ENCODE measurements at places on chromosomes 16 and 17. TPM values are rescaled to one million over a fixed set of nuclear protein-coding genes. Genes with fewer than 3 reads are reported as not detected.

GRCh38 chr16:75244225-75244809, 7.1 kb downstream of the BCAR1 start:
- H3K4me3 ChIP-seq, result no peak overlapping the region
- H3K4me1 ChIP-seq, result peaks cover 63% of the 10 kb centered on the region
- no peaks in the 10 kb centered on the region for H3K27me3 ChIP-seq
- peak overlapping the region; percentile 98 for H3K27ac ChIP-seq
- DNase-seq, result no peak
- H3K36me3 ChIP-seq, result peaks cover 37% of the 10 kb centered on the region

- no peak for DNase-seq
- H3K4me1 ChIP-seq, result peaks cover 6% of the 10 kb centered on the region
- H3K27me3 ChIP-seq, result no peaks in the 10 kb centered on the region
- H3K4me3 ChIP-seq, result no peak overlapping the region
- H3K36me3 ChIP-seq, result no peaks in the 10 kb centered on the region
Observed at GRCh38 chr16:74842413-74842812, 67.8 kb upstream of the FA2H start.

GRCh38 chr16:1225051-1225451, at the start of gene TPSG1:
Gene TPSG1, minus strand, starts transcription at chr16:1225268. Its CDS starts 16 bp downstream, at chr16:1225252.
- H3K27me3 ChIP-seq, result peaks cover 4% of the 10 kb centered on the region
- DNase-seq, result no peak
- no peaks in the 10 kb centered on the region for H3K4me1 ChIP-seq
- no peak within 1 kb of the TSS for H3K4me3 ChIP-seq
- no peak within 1 kb of the TSS for H3K27ac ChIP-seq

- peaks cover 4% of the 10 kb centered on the region for H3K36me3 ChIP-seq
- H3K27ac ChIP-seq, result no peak overlapping the region
- H3K27me3 ChIP-seq, result peaks cover 3% of the 10 kb centered on the region
- no peak for DNase-seq
Observed at GRCh38 chr16:84686707-84687298, 13.0 kb upstream of the USP10 start.

DNA sequence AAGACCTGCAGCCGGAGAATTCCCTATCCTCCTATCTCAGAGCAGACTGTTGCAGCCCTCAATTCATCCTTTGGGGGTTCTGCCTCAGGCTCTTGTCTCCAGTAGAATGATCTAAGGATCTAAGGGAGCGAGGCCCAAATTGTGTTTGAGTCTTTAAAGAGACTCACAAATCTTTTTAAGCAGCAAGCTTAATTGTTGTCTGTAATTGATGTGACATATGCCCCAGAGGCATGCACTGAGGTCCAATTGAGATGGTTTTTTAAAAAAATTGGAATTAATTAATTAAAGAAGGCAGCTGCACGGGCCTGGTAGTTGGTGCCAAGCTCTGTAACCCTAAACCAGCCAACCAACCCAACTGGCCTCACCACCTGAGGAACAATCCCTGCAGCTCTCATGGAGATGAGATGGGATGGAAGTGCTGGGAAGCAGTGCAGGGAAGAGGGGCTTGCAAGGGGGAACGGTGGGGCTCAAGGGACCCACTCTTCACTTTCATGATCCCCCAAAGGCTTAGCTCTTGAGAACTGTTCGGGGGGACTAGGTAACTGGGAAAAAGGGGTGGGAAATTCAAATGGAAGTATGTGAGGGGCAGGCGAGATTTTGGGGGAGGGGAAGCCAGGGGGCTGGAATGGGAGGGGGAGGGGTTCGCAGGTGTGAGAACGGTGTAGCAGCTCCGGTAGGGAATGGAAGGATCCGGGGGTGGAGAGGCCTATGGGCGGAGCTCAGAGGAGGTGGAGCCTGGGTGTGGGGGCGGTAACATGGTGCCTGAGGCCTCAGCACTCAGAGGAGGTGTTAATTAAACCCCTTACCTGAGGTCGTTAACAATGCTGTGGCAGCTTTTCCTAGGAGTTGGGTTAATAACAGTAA, 9.2 kb upstream of the ZNF652 start:
- peak; percentile 95 for DNase-seq
- H3K4me1 ChIP-seq, result peaks cover 50% of the 10 kb centered on the region
- no peaks in the 10 kb centered on the region for H3K27me3 ChIP-seq
- peak overlapping the region; percentile 94 for H3K27ac ChIP-seq
- H3K4me3 ChIP-seq, result peak overlapping the region; percentile 24
- H3K36me3 ChIP-seq, result no peaks in the 10 kb centered on the region

GRCh38 chr16:4384509-4384942, 12.9 kb downstream of the VASN start:
- no peak overlapping the region for H3K4me3 ChIP-seq
- no peaks in the 10 kb centered on the region for H3K36me3 ChIP-seq
- H3K27me3 ChIP-seq, result no peaks in the 10 kb centered on the region
- DNase-seq, result no peak
- H3K4me1 ChIP-seq, result peaks cover 14% of the 10 kb centered on the region

GRCh38 chr16:1530883-1531637, 2.4 kb upstream of the TMEM204 start:
- no peak for DNase-seq
- H3K4me1 ChIP-seq, result no peaks in the 10 kb centered on the region
- H3K36me3 ChIP-seq, result no peaks in the 10 kb centered on the region
- no peaks in the 10 kb centered on the region for H3K27me3 ChIP-seq

DNA sequence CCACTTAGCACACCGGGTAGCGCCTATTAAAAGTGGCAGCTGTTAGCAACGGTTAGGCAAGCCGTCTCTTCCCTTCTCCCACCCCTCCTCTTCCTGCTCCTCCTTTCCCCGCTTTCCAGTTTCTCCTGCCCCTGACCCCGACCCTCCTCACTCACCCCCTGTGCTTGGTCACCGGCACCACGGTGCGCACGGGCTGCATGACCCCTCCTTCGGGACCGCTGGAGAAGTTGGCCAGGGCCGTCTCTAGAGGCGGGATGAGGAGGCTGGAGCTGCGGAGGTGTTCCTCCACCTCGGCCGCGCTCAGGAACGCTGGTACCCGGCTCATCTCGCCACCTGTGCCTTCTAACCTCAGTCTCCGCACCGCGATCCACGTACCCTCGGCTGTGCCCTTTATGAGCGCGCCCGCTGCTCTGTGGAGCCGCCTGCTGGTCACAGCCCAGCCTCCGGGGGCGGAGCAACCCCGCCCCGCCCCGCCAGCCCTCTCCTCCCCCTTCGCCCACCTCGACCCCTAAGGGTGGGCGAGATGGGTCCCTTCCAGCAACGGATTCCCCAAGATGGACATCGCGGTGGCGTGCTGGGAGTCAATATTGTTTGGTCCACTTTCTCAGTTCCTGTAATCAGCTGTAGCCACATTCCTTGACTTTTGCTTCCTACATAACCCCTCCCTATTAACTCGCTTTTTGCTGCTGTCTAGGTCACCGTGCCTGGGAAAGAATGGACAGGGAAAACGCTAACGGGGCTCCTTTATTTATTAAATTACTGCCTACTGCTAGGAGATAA, at the start of gene CRYM:
TSS of gene CRYM (minus strand) at position 364 of the 780 bp plus-strand sequence. CDS start at position 325, 39 bp downstream.
- H3K27ac ChIP-seq, result no peak within 1 kb of the TSS
- peak within 1 kb of the TSS; percentile 80 for H3K4me3 ChIP-seq
- H3K36me3 ChIP-seq, result no peaks in the 10 kb centered on the region
- peaks cover 19% of the 10 kb centered on the region for H3K27me3 ChIP-seq

GRCh38 chr17:28878981-28879380, 18.6 kb downstream of the FLOT2 start:
- H3K27me3 ChIP-seq, result peaks cover 7% of the 10 kb centered on the region
- peaks cover 36% of the 10 kb centered on the region for H3K36me3 ChIP-seq
- peak; percentile 80 for DNase-seq
- peaks cover 6% of the 10 kb centered on the region for H3K4me1 ChIP-seq
- peak overlapping the region; percentile 18 for H3K27ac ChIP-seq

DNA sequence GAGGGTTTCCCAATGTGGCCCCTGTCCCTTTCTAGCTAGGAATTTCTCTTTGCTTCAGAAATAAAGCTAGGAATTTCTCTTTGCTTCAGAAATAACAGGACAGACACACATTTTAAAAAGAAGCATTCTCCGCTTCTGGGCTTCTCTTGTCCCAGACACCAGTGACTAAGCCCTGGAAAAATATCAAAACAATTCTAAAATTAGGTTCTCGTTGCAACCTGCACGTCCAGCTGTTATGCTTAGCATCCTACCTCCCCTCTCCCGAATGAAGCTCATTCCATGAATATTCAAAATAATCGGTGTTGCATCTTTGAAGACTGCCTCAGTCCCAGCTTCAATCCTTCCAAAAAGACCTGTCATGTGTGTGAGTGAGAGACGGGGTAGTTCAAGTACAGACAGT, 45.6 kb upstream of the WSCD1 start:
- no peaks in the 10 kb centered on the region for H3K27me3 ChIP-seq
- no peak overlapping the region for H3K4me3 ChIP-seq
- H3K27ac ChIP-seq, result no peak overlapping the region
- no peak for DNase-seq
- peaks cover 12% of the 10 kb centered on the region for H3K4me1 ChIP-seq

GRCh38 chr17:81365601-81366585, 29.4 kb upstream of the BAHCC1 start:
- H3K27me3 ChIP-seq, result peaks cover 26% of the 10 kb centered on the region
- H3K27ac ChIP-seq, result no peak overlapping the region
- peaks cover 6% of the 10 kb centered on the region for H3K4me1 ChIP-seq

DNA sequence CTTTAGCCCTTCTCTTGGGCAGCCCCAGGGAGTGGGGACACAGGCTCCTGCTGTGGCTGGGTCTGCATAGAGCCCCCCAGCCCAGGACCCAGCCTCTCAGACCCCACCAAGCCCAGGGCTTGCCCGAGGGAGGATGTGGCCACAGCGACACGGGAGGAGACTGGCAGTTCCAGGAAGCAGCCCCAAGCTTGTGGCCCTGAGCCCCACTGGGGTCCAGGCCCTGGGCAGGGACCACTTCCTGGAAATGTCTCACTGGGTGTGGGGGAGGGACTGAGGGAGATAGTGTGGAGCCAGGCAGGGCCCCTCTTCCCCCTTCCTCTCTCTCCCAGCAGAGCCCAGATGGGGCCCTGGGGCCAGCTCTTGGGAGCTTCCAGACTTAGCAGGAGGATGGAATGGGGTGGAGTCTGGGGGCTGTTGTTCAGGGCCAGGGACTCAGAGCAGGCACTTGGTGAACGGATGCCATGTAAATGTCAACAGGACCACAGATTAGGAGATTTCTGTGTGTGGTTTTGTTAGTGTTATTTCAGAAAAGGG, 35.3 kb downstream of the ADGRG5 start:
- H3K36me3 ChIP-seq, result no peaks in the 10 kb centered on the region
- H3K4me1 ChIP-seq, result no peaks in the 10 kb centered on the region
- no peak overlapping the region for H3K27ac ChIP-seq
- H3K27me3 ChIP-seq, result peaks cover 19% of the 10 kb centered on the region

GRCh38 chr16:47940466-47940865, 215.3 kb downstream of the ABCC12 start:
- H3K36me3 ChIP-seq, result no peaks in the 10 kb centered on the region
- no peaks in the 10 kb centered on the region for H3K4me1 ChIP-seq

DNA sequence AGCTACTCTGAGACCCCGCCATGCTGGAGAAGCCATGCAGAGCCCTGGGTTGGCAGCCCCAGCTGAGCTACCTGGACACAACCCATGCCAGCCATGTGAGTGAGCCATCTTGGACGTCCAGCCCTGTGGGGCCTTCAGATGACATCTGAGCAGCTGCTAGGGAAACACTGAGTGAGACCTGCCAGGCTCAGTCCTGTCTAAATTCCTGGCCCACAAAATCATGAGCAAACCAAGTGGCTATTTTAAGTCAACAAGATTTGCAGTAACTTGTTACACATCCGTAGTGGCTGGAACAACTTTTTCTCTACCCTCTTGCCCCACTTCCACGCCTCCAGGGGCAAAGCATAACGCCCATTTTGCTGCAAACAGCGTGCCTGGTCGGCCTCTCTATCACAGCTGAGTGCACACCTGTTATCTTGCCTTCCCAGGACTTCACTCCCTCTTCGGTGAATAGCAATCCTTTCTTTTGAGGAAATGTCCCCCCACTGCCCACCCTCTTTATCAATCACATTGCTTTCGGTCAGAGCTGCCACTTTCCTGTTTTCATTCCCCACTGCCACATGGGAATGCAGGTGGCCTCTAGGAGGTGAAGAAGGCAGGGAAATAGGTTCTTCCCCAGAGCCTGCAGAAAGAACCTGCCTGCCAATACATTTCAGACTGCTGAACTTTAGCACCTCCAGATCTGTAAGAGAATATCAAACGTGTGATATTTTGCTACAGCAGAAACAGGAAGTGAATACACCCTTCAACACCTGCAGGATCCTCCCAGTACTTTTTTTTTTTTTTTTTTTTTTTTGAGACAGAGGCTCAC, 7.4 kb upstream of the SCIMP start:
- H3K27ac ChIP-seq, result no peak overlapping the region
- no peaks in the 10 kb centered on the region for H3K4me1 ChIP-seq
- no peak overlapping the region for H3K4me3 ChIP-seq
- H3K27me3 ChIP-seq, result no peaks in the 10 kb centered on the region

- no peak overlapping the region for H3K4me3 ChIP-seq
- no peak for DNase-seq
- no peaks in the 10 kb centered on the region for H3K27me3 ChIP-seq
- H3K4me1 ChIP-seq, result peaks cover 8% of the 10 kb centered on the region
Observed at GRCh38 chr17:56737421-56738161, 96.1 kb downstream of the C17orf67 start.

GRCh38 chr17:71409712-71410111, 711.1 kb upstream of the SOX9 start:
- no peaks in the 10 kb centered on the region for H3K27me3 ChIP-seq
- no peak overlapping the region for H3K4me3 ChIP-seq
- no peaks in the 10 kb centered on the region for H3K36me3 ChIP-seq
- no peak for DNase-seq

DNA sequence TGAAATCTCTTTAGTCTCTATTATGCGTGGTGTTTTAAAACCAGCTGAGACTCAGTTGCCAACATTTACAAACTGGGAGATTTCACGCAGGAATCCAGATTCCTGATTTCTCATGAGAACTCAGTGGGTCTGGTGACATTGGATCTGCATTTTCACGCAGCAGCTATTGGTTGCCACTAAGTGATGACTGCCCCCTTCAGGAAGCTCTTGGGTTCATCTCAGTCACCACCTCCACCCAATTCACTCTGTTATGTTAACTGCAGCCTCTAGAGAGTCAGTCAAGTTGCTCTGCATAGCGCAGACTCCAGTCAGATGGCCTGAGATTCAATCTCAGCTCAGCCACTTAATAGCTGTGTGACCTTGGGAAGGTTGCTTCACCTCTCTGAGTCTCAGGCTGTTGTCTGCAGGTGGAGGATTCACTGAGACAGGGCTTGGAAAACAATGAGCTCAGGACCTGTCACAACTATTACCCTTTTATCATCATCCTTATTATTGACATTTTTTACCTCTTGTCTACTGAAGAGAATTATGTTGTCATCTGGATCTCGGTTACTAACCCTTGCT, 6.4 kb downstream of the SHISA9 start:
- DNase-seq, result peak; percentile 46
- H3K4me3 ChIP-seq, result peak overlapping the region; percentile 10
- peaks cover 57% of the 10 kb centered on the region for H3K4me1 ChIP-seq
- no peaks in the 10 kb centered on the region for H3K27me3 ChIP-seq

The LPO gene
- 0.50 TPM for total RNA-seq

The SAMD14 gene
- total RNA-seq, result 4.5 TPM

The PRR35 gene
- total RNA-seq, result 0.72 TPM

The HMOX2 gene
- total RNA-seq, result 31.1 TPM

The DNAH2 gene
- 0.34 TPM for total RNA-seq

The TMC7 gene
- total RNA-seq, result 3.6 TPM

The TRPV3 gene
- total RNA-seq, result 0.53 TPM

The NGFR gene
- total RNA-seq, result 11.3 TPM

The KRT33B gene
- total RNA-seq, result not detected

The NOXO1 gene
- total RNA-seq, result 5.7 TPM

The CES5A gene
- total RNA-seq, result not detected

The CSF3 gene
- total RNA-seq, result not detected

The NLGN2 gene
- 112 TPM for total RNA-seq

The HS3ST6 gene
- total RNA-seq, result 1.0 TPM

The ZNF469 gene
- 2.4 TPM for total RNA-seq

Measured in WTC11 (cell line).